Activated CD8-positive, alpha-beta memory T cell treated with anti-CD3 and anti-CD28 coated beads, Interleukin-2, amount 50 U/mL, for 48 hours (primary cell): ENCODE measurements at places on chromosomes 5 and 9.

GRCh38 chr9:18942801-18943200 lies 90.2 kb downstream of the SAXO1 start:
- DNase-seq: no peak

- DNase-seq: no peak
Measured at GRCh38 chr9:81382281-81382680, 307.1 kb downstream of the TLE1 start.

DNA sequence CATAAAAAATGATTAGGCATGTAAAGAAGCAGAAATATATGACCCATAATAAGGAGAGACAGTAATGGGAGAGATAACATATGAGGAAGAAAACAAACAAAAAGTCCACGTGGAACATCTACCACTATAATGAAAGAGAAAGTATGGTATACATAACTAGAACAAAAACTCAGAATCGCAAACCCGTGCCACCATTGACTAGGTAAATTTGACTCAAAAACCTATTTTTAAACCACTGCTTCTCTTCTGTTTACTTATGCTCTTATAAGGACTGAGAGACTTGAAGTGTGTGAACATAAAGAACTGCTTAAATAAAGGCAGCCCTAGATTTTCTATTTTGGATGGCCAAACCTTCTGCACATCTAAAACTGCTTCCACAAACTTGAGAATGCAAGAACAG lies 330.7 kb downstream of the CAAP1 start:
- DNase-seq: no peak

- DNase-seq: no peak
Measured at GRCh38 chr9:87676976-87677775, 48.7 kb upstream of the CTSL start.

DNA sequence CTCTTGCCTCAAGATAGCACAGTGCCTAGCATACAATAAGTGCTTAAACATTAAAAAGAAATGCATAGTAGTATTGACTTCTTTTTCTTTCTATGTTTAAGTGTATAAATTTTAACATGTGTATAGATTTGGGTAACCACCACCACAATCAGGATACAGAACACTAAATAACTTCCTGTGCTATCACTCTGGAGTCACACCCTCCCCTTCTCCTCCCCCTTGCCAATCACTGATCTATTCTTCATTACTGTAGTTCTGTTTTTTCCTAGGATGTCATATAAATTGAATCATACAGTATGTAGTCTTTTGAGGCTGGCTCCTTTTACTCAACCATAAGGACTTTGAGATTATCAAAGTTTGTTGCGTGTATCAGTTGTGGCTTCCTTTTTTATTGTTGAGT lies 68.5 kb downstream of the OSTF1 start:
- no peak for DNase-seq

- no peak for DNase-seq
Measured at GRCh38 chr9:36934478-36935065, 99.5 kb downstream of the PAX5 start.

- no peak for DNase-seq
Measured at GRCh38 chr5:185095-186070, 5.9 kb upstream of the LRRC14B start.

GRCh38 chr9:32442433-32442832 lies 58.0 kb downstream of the ACO1 start:
- no peak for DNase-seq

GRCh38 chr9:134384811-134385479 lies 58.7 kb downstream of the RXRA start:
- DNase-seq: no peak

DNA sequence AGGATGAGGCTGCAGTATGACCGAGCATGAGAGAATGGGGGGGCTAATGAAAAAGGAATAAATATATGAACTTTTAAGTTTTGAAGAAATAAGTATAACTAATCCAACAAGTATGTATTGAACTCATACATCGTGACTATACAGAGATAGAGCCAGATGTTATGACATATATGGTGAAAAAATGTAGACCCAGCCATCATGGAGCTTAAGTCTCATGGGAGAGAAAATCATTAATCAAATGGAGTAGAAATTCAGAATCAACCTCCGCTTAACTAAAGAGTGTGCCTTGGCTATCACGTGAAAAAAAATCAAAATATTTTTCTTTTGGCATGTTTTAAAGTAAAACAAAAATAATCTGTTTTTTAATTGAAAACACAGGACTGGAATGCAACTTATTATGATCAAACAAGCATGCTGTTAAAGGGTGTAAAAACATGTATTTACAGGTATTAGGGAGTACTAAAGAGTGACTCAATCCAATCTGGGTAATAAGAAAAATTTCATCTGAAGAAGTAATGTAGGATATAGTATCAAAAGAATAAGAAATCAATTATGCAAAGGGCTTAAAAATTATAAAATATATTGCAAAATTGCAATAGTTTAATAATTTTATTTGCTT lies 868.5 kb upstream of the NUDT12 start:
- no peak for DNase-seq

- no peak for DNase-seq
Measured at GRCh38 chr9:14153310-14153720, 160.6 kb downstream of the NFIB start.

DNA sequence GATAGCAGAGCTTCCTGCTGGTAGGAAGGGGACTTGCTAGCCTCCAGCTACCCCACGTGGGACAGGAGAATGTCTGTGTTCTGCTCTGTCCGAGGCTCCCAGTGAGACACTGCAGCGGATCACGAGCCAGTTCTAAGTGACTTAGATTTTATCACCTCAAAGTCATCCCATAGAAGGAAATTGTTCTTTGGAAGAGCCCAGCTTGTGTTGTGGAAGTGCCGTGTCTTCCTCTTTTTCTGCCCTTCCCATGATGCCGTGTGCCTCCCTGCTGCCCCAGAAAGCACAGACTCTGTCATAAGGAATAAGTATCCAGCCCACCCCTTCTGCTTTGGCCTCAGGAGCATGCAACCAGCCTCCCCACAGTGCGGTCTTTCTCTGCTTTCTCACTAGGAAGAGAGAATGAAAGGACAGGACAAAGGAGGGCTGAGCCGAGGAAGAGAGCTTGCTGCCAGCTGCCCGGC lies 35.6 kb downstream of the RUFY1 start:
- DNase-seq: no peak

GRCh38 chr9:36037549-36038122 lies 923 bp downstream of the RECK start:
- no peak for DNase-seq
